Stimulated activated CD4-positive, alpha-beta T cell treated with anti-CD3 and anti-CD28 coated beads, Interleukin-1b, Interleukin-23, amount 100 ng/mL, for 1 hour (primary cell): ENCODE measurements at places on chromosomes 16 and 17.

- DNase-seq = no peak
These were observed 5.7 kb upstream of the VAT1L start for GRCh38 chr16:77782694-77783093.

DNA sequence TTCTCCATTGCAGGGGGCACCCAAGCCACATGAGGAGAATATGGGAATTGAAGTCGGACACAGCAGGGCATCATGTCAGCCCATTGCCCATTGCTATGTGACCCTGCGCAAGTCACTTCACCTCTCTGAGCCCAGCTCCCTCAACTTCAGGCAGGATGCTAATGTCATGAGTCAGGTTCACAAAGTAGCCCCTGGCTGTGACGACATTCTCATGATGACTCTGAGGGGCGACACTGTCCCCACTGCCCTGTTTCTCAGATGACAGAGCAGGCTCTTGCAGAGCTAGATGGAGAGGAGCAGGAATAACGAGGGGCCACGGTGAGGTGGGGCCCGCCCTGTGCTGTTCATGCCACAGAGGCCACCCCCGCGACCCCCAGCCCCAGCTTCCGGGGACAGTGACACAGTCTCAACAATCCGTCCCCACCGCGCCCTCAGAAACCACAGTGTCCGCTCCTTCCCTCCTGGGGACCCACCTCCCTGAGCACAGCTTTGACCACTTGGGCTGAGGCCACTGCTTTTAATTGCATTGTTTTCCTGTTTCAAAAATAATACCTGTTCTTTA, 13.2 kb upstream of the ZNF469 start:
- DNase-seq = no peak

DNA sequence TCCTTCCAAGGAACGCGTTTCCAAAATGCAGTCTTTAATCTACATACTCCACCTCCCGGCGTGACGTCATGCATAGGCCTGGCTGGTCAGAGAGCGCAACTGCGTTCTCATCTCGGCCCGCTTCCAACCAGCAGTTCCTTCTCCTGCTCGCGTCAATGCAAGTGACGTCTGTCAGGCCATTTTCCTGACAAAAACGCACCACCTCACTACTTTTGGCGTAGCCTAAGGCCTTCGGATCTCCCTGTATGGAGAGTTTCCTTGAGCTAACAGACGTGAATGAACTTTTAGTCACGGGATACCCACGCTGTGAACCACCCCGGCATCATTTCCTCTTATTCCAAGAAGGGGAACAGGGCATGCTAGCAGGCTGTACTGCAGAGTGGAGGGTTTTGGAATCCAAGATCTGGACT, 25.0 kb downstream of the TEX14 start:
- DNase-seq = no peak

DNA sequence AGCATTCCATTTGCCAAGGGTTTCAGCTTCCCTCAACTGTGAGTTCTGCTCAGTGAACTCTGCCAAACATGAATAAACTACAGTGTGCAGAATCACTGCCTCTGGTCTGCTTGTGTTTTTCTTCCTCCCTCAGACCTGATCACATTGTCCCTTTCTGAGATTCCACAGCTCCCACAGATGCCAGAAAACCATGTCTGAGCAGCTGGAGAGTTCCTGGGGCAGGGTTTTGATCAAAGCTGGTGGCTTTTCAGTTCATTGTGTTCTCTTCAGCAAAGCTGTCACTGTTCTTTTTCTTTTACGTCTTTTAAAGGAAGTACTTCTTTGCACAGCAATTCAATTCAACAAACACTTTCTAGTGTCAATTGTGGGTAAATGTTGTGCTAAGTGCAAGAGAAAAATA, 555.8 kb downstream of the RBFOX1 start:
- DNase-seq = no peak

DNA sequence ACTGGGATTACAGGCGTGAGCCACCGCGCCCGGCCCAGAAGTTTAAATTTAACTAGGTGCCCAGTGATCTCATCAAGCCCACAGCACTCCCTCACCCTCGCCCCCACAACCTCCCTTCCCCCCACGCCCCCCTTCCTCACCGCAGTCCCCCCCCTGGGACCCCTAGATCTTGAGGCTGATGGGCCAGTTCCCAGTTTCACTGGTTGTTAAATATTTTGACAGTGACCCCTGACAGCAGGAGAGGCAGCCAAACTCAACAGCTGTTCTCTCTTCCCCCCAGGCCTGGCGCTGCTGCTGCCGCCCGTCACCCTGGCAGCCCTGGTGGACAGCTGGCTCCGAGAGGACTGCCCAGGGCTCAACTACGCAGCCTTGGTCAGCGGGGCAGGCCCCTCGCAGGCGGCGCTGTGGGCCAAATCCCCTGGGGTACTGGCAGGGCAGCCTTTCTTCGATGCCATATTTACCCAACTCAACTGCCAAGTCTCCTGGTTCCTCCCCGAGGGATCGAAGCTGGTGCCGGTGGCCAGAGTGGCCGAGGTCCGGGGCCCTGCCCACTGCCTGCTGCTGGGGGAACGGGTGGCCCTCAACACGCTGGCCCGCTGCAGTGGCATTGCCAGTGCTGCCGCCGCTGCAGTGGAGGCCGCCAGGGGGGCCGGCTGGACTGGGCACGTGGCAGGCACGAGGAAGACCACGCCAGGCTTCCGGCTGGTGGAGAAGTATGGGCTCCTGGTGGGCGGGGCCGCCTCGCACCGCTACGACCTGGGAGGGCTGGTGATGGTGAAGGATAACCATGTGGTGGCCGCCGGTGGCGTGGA, 15.6 kb downstream of the QPRT start:
- no peak for DNase-seq

DNA sequence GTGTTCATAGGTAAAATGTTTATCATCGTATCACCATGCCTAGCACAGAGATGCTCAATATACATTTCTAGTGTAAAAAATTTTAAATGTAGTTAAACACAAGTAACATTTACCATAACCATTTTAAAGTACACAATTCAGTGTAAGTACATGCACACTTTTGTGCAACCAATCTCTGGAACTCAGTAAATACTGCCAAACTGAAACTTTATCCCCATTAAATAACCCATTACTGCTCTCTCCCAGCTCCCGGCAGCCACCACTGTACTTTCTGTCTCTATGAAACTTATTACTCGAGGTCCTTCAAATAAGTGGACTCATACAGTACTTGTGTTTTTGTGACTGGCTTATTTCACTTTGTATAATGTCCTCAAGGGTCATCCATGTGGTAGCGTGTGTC, 29.0 kb downstream of the RMI2 start:
- DNase-seq = no peak

DNA sequence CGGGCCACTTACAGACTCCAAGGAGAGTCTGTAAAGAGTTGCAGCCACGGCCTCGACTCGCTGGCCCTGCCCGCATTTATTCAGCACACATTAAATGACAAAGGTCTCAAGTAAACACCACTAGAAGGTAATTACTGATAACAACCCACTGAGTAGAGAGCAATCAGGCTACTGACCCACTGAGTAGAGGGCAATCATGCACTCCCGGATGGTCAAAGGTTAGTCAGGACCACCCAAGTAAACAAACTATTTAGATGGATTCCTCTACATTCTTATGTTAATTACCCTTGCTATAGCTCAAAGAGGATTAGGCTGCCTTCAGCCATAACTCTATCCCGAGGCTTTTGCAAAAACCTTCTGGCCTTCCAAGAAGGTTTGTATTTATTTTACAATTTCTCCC, 30.7 kb upstream of the ZNF267 start:
- DNase-seq = no peak

- no peak for DNase-seq
These were observed 34.4 kb downstream of the CDRT4 start for GRCh38 chr17:15432807-15433611.
